GM23338 (cell line): ENCODE measurements at places on chromosomes 1 and 21. TPM values are rescaled to one million over a fixed set of nuclear protein-coding genes. Genes with fewer than 3 reads are reported as not detected.

The FCRL1 gene
- polyA plus RNA-seq, result not detected in 2 replicates

The ADORA3 gene
- polyA plus RNA-seq, result not detected in 2 replicates

The LCE3E gene
- not detected in 2 replicates for polyA plus RNA-seq

The UBE2G2 gene
- polyA plus RNA-seq, result 55.0 and 66.4 TPM in 2 replicates

The FAM3B gene
- 2.5 and 3.6 TPM in 2 replicates for polyA plus RNA-seq

The BMP8B gene
- 0.16 and 0.17 TPM in 2 replicates for polyA plus RNA-seq
